ENCODE measurements at places on chromosomes 3 and 15.

GRCh38 chr3:174253196-174253823 lies 605.8 kb upstream of the NAALADL2 start:
- DNase-seq, result no peak

GRCh38 chr3:170632780-170633179 lies 46.9 kb upstream of the SLC7A14 start:
- peak; percentile 60 for DNase-seq

DNA sequence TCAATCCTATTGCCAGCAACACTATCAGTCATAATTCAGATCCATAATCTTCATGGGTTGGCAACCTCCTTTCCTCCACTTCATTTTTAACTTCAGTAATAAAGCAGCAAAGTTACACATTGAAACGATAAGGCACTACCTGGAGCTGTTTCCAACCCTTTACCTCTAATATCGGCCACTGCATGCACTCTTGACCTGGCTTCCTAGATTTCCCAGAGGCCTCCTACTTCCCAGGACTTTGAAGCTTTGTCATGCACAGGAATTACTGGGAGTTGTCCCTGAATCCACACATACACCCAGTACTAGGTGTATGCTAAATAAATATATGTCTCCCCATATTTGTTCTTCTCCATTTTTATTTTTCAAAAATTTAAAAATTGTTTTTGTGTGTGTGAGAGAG lies 126.1 kb downstream of the PLD1 start:
- no peak for DNase-seq

- DNase-seq, result no peak
Measured at GRCh38 chr3:63909431-63909830, 2.8 kb downstream of the SCAANT1 start.

DNA sequence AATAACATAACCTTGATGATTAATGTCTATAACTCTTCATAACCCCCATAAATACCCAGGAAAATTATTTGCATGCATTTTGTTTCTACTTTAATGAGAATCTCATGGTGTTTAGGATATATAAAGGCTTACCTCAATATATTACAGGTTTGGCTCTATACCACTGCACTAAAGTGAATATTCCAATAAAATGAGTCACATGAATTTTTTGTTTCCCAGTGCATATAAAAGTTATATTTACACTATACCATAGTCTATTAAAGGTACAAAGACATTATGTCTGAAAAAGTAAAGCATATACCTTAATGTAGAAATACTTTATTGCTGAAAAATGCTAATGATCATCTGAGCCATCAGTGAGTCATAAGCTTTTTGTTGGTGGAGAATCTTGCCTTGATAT lies 74.7 kb downstream of the SERPINI1 start:
- no peak for DNase-seq

- DNase-seq, result no peak
Measured at GRCh38 chr3:197399486-197399885, 101.1 kb upstream of the DLG1 start.

DNA sequence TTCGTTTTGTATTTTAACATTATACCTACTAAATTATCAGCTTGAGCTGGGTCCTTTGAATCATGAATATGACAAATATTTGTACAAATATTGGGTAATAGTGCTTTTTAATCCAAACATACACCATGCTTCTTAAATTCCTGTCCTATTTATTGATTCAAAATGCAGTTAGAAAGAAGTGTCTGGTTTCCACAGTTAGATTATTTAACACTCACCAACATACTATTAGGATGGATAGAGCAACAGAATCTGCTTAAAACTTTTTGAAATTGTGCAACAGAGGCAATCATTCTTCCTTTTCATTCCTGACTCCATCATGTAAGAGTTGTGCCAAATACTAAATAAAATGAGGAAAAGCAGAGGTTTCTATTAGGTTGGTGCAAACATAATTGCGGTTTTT lies 281.2 kb downstream of the LSAMP start:
- DNase-seq, result no peak

DNA sequence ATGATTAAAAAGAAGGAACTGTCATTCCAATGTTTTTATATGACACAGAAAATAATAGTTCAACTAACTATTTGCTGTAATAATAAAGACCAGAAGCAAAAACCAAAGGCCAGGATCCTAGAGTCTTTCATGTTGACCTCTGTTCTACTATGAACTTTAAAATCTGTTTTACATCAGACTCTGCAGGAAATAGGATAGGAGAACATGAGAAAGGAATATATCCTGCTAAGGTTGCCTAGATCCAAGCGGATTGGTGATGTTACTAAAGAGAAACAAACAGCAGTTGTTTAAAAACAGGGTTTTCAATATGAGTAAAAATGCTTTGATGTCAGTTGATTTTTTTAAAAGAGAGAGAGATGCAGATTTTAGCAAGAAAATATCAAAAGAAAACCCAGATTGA lies 549.6 kb downstream of the ZIC1 start:
- DNase-seq, result no peak

- DNase-seq, result no peak
Measured at GRCh38 chr15:41377978-41378377, 24.3 kb downstream of the NDUFAF1 start.

DNA sequence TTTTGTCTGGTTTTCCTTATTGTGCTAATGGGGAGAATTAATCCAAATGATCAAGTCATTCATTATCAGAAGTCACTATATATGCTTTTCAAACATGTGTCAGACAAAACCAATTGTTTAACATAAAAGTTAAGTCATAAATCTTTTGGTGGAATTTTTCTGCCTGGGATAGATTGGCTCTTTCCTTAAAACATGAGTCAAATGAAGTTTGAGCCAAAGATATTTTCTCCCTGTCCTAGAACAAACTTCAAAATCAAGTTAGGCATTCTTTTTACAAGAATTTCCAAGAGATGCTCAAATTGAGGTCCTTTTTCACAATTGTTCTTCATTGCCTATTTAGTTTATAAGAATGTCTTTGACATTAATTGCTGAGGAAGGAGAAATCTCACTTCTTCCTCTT lies 138.3 kb downstream of the UACA start:
- DNase-seq, result no peak

DNA sequence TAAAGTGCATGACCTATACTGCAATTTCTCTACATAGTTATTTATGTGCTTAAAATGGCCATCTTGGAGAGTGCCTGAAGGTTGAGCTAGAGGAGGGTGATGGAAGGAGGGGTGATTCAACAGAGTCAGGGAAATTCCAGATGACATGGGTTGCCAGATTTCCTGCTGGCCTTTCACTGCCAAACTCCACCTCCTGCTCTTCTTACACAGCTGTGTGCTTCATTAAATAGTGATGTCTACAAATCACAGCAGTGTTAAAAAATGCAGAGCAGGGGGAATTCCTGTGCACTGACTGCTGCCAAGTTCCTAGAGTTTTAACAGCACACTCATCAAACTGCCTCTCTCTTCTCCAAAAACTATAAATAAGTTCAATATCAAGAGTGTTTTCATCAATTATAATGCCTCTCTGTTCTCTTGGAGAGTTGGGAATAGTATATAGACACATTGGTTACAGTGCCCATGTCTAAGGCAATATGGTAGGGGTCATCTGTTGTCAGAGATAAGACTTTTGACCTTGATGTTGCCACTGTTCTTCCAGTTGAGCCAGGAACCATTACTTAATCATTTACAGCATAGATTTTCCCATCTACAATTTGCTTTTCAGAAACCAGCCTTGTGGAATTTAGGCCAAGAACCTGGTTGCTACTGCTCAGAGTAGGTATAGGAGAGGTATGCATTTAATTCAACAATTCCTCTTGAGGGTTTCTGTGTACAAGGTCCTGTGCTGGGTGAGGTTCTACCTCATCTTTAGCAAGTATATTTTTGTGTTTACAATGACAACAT lies 79.6 kb downstream of the TP63 start:
- DNase-seq, result no peak

- DNase-seq, result no peak
Measured at GRCh38 chr3:108528459-108529252, 18.3 kb upstream of the MYH15 start.

DNA sequence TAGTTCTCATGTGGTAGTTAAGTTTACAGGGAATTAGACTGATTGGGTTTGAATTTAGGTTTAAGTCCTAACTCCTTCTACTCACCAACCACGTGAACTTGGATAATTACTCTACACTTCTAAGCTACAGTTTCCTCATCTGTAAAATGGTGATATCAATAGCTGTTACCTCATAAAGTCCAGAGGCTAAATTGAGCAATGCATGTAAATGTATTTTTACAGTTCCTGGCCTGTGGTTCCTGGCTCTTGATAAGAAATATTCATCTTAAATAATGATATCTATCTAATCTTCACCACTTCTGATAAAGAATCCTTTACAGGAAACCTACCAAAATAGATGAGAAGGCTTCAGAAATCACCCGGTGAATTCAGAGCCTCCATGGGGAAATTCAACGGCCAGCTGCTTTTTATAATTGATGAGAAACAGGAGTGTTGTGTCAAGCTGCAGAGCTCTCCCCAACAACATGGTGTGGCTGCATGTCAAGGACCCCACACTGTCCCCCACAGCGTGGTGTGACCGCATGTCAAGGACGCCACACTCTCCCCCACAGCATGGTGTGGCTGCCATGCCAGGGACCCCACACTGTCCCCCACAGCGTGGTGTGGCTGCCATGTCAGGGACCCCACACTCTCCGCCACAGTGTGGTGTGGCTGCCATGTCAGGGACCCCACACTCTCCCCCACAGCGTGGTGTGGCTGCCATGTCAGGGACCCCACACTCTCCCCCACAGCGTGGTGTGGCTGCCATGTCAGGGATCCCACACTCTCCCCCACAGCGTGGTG lies 80.8 kb upstream of the PEX5L start:
- DNase-seq, result no peak

GRCh38 chr3:32856901-32857507 lies 39.2 kb downstream of the TRIM71 start:
- no peak for DNase-seq

GRCh38 chr3:43279532-43279931 lies 6.8 kb upstream of the SNRK start:
- no peak for DNase-seq

DNA sequence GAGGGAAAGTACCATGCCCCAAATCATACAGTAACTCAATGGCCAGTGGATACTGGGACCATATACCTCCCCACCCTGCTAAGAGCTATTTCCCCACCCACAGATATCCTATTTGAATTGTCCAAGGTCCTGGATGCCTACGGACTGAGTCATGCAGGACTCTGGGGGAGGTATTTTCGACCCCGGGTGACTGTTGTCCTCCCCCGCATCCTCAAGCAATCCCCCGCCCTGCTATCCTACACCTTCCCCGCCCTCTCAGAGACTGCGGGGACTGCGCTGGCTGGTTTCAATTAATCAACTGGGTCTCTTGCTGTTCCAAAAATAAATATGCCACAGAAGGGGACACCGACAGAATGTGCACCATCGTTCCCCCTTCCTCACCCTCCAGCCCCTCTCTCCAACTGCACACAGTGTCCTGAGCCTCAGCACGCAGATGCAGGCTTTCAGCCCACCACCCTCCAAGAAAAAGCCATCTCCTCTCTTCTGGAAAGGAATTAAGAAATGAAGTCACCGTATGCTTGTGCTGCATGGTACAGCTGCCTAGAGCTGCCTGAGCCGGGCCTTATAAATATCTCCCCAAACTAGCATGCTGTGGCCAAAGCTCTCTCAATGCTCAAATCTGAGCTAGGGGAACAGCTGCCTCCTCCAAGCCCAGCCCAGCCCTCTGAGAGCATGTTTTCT lies 8.1 kb downstream of the CAV3 start:
- DNase-seq, result no peak

GRCh38 chr3:14410106-14410502 lies 7.7 kb downstream of the SLC6A6 start:
- no peak for DNase-seq

- DNase-seq, result no peak
Measured at GRCh38 chr3:16061491-16061890, 113.0 kb upstream of the GALNT15 start.

DNA sequence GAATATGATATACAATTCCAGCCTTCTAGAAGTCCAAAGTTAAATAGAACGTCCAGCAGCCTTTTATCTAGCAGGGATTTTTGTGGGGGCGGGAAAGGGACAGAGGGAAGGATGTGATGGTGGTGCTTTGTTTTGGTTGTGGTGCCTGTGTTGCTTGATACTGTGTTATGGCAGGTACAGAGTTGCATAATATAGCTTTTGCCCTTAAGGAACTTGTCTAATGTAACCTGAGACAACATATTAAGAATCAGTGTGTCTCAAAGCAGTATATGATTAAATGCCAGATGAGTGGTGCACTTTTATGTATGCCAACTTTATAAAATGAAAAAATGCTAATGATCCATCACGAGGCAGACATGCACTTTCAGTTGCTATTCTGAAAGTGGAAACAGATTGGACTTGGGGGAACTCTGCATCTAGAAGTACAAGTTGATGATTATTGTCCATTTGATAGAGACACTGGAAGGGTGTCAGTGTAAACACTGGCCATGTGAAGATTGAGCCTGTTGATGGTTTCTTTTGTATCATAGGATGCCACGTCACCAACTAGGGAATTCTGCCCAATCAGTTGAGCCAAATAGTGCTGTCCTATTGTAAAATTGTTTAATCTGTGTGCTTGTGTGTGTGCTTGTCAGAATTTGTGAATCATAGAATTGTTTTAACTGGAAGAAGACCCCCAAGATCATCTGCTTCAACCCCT lies 23.0 kb downstream of the NEO1 start:
- no peak for DNase-seq

GRCh38 chr3:43503067-43503728 lies 118.6 kb downstream of the ANO10 start:
- DNase-seq, result peak; percentile 37

- DNase-seq, result no peak
Measured at GRCh38 chr3:69012800-69013252, 658 bp downstream of the EOGT start.
